Activated gamma-delta T cell treated with anti-CD3 and anti-CD28 coated beads, Interleukin-2, amount 50 U/mL, for 16 hours (primary cell): ENCODE measurements at places on chromosomes 1 and 21.

DNA sequence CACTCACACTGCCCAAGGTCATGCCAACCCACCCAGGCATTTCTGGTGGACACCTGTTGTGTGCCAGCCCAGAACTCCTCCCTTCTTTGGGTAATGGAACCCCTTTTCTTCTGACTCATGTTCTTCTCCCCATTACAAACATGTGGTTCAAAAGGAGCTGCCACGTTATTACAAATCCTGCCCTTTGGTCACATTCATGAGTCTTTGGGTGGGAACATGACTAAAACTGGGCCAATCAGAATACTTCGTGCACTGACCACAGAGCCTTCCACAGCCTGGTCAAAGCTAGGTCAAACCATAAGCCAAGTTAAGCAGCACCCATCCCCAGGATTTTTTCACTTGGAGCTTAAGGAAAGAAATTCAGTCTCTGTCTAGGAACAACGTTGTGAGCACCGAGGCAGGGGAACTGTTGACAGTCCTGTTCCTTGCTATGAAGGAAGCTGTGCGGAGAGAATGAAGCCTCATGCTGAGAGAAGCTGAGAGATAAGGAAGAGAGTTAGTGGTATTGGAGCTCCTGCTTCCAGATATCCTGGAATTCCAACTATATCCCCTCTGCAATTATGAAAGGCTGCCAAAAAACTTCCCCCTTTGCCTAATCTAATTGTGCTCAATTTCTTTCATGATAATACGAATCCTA, 46.8 kb upstream of the DIPK1A start:
- DNase-seq, result no peak

- no peak for DNase-seq
Measured at GRCh38 chr1:30263888-30264671, 459.3 kb downstream of the MATN1 start.

DNA sequence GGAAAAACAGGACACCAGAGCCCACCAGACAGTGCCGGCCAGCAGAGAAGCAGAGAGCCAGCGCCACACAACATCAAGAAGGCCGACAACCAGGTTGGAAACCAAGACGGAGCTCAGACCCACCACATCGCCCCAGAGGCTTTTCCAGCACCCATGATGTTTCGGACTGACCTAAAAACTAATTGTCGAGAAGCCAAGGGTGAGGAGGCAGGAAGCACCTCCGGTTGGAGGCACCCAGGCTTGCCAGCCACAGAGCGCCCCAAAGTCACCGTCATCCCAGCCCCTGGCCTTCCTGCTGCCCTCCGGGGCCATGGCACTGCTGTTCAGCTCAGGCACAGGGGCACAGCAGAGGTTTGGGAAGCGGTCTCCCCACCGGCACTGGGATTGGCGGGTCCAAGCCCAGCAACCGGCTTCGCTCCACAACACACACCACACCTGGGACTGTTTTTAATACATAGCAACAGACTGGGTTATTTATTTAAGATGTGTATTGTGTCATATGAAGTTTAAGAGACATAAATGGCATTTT, 67.2 kb downstream of the SLC37A1 start:
- no peak for DNase-seq

DNA sequence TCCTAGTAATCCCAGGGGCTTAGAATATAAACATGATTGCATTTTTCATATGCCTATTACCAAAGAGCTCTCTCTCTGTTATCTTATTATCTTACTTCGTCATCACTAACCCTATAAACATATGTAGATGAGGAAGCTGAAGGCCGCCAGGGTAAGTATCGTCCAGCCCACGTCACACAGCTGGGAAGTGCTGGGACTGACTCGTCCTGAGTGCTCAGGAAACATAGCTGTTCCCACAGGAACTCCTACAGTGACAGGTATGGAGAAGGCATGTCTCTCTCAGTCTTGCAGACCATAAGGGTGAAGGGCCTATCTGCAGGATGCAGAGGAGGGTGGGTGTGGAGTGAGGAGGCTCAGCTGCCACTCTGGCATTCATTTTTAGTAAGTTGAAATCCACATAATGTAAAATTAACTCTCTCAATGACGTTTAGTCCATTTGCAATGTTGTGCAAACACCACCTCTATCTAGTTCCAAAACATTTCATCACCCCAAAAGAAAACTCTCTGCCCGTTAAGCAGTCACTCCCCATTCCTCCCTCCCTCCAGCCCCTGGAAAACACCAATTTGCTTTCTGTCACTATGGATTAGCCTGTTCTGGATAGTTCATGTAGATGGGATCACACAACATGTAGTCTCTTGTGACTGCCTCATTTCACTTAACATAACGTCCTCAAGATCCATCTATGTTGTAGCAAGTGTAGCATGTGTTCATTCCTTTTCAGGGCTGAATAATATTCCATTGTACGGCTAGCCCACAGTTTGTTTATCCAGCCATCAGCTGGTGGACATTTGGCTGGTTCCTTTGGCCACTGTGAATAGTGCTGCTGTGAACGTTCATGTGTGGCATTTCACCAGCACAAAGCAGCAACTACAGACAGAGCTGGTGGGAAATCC, 68.3 kb downstream of the TCP10L start:
- DNase-seq, result no peak

GRCh38 chr1:26370591-26371382, 1.8 kb downstream of the ZNF683 start:
- DNase-seq, result no peak

- no peak for DNase-seq
Measured at GRCh38 chr1:228292609-228292911, 84.7 kb downstream of the OBSCN start.

GRCh38 chr1:204146965-204147364, 4.9 kb downstream of the ETNK2 start:
- DNase-seq, result no peak

GRCh38 chr1:18511149-18511873, 30.6 kb downstream of the KLHDC7A start:
- DNase-seq, result no peak

- DNase-seq, result no peak
Measured at GRCh38 chr1:64692911-64693310, 52.0 kb upstream of the RAVER2 start.

DNA sequence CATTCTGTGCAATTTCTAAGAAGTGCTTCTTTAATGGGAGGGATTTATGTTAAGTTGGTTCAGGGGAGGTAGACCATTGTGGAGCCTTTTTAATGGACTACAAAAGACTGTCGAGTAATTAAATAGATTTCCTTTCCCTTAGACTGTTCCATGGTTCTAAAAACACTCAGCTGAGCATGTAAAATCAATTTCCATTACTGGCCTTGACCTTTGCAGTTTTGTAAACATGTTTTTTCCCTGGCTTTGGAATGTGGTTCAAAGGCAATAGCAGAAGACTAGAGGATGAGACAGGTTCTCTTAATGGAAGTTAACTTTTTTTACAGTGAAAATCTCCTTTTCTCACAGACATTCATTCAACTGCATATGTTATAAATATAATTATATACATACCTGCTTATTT, 37.6 kb upstream of the BTG3 start:
- no peak for DNase-seq

- DNase-seq, result no peak
Measured at GRCh38 chr1:219151467-219151866, 22.2 kb upstream of the LYPLAL1 start.

- DNase-seq, result no peak
Measured at GRCh38 chr1:186615332-186615731, 64.9 kb downstream of the PTGS2 start.

DNA sequence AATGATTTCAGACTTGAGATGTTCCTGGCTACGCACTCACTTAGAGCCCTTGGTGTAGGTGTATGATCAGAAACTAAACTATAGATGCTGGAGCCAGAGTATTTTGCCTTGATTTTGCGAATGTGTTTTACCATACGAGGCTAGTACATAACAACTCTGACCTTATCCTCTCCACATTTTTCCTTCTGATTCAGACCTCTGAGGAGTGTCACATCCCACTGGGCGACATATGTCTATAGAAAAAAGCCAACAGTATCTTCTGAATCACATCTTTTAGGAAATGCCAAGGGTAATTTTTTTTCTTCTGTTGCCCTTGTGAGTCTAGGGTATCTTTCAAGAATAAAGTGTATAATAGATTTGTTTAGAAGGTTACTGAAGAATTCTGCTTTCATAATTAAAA, 49.6 kb downstream of the AK4 start:
- no peak for DNase-seq

DNA sequence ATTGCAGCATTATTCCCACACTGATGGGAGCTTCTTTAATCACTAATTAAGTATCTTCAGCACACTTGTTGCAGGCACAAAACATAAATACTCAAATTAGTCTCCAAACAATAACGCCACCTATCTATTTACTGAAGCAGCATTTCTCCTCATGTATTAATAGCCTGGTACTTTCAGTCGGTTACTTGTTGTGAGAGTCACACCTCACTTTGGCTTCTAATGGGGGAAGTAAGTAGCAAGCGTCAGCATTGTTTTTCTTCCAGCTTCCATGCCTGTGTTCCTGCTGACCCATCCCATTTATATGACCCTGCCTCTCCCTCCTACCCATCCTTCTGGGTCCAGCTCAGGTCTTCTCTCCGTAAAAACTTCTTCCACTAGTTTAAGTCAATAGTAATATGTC, 31.9 kb upstream of the DENND1B start:
- DNase-seq, result no peak

GRCh38 chr1:5389101-5389885, 602.9 kb downstream of the NPHP4 start:
- peak; percentile 9 for DNase-seq

- no peak for DNase-seq
Measured at GRCh38 chr1:242827538-242827937, 303.0 kb upstream of the PLD5 start.

- DNase-seq, result no peak
Measured at GRCh38 chr1:6627841-6628545, 3.3 kb downstream of the THAP3 start.

DNA sequence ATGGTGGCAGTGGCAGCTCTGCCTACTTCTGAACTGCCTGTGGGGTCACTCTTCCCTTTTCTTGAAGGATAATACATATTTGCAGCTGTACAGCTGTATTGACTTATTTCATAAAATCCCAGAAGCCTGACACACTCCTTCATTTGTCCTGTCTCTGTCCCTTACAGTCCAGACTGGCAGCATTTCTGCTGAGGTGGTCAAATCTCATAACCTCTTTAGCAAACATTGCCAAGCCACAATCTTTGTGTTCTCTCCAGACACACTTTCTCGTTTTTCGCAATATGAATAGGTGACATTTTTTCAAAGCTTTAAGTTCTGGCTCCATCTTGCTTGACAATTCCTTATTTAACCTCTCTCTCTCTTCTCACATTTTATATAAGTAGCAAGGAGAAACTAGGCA, 15.2 kb downstream of the LY9 start:
- DNase-seq, result no peak

DNA sequence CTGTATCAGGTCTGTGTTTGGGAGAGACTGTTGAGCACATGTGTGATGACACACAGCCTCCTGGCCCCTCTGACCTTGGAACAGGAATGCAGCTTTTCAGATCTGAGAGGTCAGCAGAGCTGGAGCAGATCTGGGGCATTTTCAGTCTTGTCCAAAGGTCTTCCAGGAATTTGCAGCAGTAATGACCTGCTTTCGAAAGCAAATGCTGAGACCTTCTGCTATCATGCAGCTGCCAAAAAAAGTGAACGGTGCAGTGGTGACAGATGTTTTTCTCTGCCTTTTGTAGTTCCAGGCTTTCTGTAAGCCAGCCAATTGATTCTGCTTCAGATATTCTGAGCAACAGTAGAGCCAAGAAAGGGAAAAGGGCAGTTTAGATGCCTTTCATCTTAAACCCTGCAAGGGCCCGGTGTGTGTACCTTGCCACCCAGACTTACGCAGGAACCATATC, 137.8 kb upstream of the COA6 start:
- DNase-seq, result no peak
